ENCODE measurements at places on chromosomes 12 and 14.

GRCh38 chr14:52365071-52365470 lies 51.0 kb downstream of the PTGER2 start:
- H3K4me3 ChIP-seq: no peak overlapping the region
- no peak for DNase-seq
- no peaks in the 10 kb centered on the region for H3K4me1 ChIP-seq
- no peaks in the 10 kb centered on the region for H3K36me3 ChIP-seq
- no peak overlapping the region for H3K27ac ChIP-seq

GRCh38 chr12:89185889-89186288 lies 166.4 kb downstream of the DUSP6 start:
- H3K36me3 ChIP-seq: no peaks in the 10 kb centered on the region
- no peak for DNase-seq
- peak overlapping the region; percentile 21 for H3K27ac ChIP-seq
- peaks cover 16% of the 10 kb centered on the region for H3K4me1 ChIP-seq

GRCh38 chr12:27747111-27747820 lies 32.8 kb upstream of the KLHL42 start:
- DNase-seq: no peak
- no peaks in the 10 kb centered on the region for H3K27me3 ChIP-seq
- no peak overlapping the region for H3K27ac ChIP-seq

DNA sequence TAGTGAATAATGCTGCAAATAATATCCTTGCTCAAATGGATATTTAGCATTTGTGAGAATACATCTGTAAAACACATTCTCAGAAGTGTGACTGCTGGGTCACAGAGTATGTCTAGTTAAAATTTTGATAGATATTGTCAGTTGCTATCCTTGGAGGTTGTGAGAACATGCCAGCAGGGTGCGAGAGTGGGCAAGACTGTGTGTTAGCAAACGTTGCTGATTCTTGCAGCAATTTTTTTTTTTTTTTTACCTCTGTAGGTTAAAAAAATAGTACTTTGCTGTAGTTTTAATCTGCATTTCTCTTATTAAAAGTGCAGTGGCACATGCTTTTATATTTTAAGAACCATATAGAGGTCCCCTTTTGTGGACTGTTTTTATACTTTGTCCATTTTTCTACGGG lies 4.5 kb upstream of the NYNRIN start:
- no peaks in the 10 kb centered on the region for H3K4me1 ChIP-seq
- H3K27me3 ChIP-seq: peaks cover 38% of the 10 kb centered on the region
- H3K4me3 ChIP-seq: no peak overlapping the region
- DNase-seq: no peak

- DNase-seq: no peak
- H3K27me3 ChIP-seq: no peaks in the 10 kb centered on the region
- H3K4me3 ChIP-seq: no peak overlapping the region
- H3K36me3 ChIP-seq: no peaks in the 10 kb centered on the region
- no peak overlapping the region for H3K27ac ChIP-seq
- no peaks in the 10 kb centered on the region for H3K4me1 ChIP-seq
Observed at GRCh38 chr14:39580696-39581095, 148.5 kb upstream of the FBXO33 start.

GRCh38 chr14:97748616-97749015 lies 951.4 kb downstream of the VRK1 start:
- no peak for DNase-seq
- H3K36me3 ChIP-seq: no peaks in the 10 kb centered on the region
- no peak overlapping the region for H3K27ac ChIP-seq
- no peaks in the 10 kb centered on the region for H3K27me3 ChIP-seq
- peaks cover 12% of the 10 kb centered on the region for H3K4me1 ChIP-seq

All from DND-41 (cell line).